ENCODE measurements at places on chromosomes 12 and 14.

DNA sequence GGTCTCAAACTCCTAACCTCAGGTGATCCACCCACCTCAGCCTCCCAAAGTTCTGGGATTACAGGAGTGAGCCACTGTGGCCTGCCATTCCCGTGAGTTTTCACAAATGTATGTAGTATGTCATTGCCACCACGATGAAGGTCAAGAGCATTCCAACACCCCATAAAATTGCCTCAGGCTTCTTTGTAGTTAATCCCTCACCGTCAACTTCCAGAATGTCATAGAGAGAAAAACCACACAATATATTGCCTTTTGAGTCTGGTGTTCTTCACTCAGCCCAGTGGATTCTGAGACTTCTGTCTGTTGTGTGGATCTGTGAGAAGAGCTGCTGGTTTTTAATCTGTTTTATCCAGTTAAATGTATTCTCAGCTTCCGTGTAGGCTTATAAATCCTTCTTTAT is 12.6 kb upstream of the CFAP251 start:
- DNase-seq, result no peak

DNA sequence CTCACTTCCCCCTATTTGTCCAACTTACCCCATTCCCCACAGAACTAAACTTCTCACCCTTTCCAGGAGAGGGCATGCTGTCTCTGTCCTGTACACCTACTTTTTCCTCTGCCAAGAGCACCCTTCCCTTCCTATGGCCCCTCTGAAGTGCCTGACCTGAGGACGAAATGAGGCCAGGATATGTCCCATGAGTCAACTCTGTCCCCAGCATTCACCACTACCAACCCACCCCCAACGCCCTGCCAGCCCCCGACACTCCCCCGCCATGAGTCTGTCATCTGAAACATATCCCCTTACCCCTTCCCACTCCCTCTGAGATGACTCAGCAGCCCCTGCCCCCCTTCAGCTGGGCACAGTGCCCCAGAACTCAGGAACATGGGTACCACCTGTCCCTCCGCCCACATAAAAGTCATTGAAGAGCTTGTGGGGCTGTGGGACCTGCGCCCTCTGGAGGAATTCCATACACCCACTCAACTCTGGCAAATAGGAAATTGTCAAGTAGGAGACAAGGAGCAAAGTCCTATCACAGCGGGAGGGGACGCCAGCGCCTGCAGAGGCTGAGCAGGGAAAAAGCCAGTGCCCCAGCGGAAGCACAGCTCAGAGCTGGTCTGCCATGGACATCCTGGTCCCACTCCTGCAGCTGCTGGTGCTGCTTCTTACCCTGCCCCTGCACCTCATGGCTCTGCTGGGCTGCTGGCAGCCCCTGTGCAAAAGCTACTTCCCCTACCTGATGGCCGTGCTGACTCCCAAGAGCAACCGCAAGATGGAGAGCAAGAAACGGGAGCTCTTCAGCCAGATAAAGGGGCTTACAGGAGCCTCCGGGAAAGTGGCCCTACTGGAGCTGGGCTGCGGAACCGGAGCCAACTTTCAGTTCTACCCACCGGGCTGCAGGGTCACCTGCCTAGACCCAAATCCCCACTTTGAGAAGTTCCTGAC is 26.3 kb downstream of the ITGA7 start:
- DNase-seq, result no peak

- no peak for DNase-seq
Observed at GRCh38 chr12:69105101-69105962, 134.0 kb upstream of the CPSF6 start.

DNA sequence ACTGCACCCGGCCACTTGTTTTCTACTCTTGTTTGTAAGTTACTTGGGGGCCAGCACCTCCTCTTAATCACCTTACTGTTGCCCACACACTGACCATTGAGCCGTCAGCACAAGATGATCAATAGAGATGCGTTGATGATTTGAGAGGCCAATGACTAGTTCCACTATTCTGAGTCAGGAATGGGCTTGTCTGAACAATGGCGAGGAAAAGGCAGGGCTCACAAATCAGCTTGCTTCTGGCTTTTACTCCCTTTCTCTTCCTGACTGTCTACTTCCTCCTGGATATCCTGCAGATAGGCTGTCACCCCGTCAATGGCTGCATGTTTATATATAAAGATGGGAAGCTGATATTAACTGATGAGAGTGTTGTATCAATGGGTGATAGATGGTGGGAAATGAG is 29.1 kb upstream of the HDAC7 start:
- DNase-seq, result no peak

- no peak for DNase-seq
Observed at GRCh38 chr12:57467212-57467874, 7.8 kb downstream of the GLI1 start.

GRCh38 chr12:56084958-56085543 is 5.1 kb downstream of the ERBB3 start:
- DNase-seq, result no peak

DNA sequence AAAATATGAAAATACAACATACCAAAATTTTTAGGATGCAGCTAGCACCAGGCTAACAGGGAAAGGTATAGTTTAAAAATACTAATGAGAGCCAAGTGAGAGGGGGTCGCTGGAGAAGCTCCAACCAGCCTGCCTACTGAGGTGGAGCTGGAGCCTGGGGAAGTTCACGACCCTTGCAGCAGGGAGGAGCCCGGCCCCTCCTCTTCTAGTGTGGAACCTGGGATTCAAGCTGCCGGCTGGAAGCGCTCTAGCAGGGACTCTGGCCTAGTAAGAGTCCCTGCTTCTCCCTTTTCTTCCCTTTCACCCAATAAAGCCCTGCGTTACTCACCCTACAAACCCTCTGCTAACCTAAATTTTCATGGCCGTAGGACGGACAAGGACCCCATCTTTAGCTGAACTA is 5.0 kb upstream of the KCNK13 start:
- DNase-seq, result no peak

- no peak for DNase-seq
Observed at GRCh38 chr14:24013654-24014514, 25.2 kb downstream of the DHRS4L2 start.

GRCh38 chr12:12467688-12468261 is 94.9 kb downstream of the DUSP16 start:
- no peak for DNase-seq

GRCh38 chr14:82482345-82482744 is 948.7 kb upstream of the SEL1L start:
- no peak for DNase-seq

DNA sequence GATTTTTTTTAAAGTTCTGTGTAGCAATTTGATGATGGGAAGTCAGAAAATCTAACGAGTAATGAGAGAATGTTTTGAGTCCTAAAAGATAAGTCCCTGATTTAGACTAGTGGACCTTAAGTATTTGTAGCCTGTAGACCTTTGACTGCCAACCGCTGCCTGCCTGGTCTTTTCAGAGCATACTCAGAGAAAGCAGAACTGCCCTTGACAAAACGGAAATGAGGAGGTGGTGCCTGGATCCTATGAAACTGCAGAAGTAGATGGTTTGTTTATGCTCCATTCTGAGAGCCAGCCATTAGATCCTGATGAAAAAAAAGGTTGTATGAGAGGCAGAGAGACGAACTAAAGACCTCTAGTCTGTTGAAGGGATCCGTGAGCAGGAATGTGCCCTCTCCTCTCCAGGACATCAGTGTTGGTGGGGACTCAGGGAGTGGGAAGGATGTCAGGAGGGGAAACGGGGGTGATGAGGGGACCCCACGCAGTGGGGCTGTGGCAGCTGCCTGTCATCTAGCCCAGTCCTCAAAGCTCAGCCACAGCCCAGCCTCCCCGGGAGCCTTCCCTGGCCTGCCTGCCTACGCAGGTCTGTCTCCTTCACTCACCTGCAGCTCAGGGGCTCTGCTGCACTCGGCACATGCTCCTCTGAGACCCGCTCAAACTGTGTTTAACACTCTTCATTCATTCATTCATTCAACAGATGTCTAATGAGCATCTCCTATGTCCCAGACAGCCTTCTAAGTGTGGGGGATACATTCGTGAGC is 447.5 kb downstream of the AACS start:
- DNase-seq, result no peak

GRCh38 chr14:104824353-104824997 is 23.6 kb downstream of the ZBTB42 start:
- no peak for DNase-seq
